Effector memory CD8-positive, alpha-beta T cell (primary cell): ENCODE measurements at places on chromosomes 4 and X.

DNA sequence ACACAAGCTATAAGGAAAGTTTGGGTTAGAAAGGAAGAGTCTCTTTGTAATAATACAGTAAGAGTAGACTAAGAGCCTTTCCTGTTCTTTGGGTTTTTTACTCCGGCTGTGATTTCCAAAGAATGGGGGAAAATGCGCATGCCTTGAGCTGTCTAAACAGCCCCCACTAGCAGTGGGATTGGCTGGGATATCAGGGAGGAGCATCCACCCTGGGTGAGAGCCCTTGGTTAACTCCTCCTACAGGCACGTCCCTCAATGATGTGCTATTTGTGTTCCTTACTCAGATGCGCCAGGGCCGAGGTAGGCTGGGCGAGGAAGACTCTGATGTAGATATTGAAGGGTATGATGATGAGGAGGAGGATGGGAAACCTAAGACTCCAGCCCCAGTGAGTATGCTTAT lies 74.0 kb upstream of the OGT start:
- no peak for DNase-seq

DNA sequence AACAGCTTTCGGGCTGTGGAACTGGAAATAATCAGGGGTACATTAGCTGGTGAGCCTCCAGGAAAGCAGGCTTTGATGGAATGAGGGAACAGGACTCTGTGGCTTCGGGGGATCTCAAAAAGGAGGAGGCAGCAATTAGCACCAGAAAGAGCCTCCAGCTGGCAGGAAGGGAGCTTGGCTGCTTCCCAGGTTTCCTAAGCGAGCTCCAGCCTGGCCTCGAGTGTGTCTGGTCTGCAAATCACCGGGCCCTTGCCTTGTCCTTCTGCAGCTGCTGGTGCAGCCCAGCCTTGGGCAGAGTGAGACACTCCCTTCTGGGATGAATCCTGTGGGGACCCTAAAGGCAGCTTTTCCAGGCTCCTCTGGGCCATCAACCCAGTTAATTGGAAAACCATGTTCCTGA lies 10.7 kb upstream of the PDHA1 start:
- no peak for DNase-seq

- no peak for DNase-seq
These were observed 195.0 kb upstream of the ANK2 start for GRCh38 chr4:112854420-112854819.

GRCh38 chr4:182434720-182435119 lies 191.5 kb downstream of the TENM3 start:
- DNase-seq: no peak

DNA sequence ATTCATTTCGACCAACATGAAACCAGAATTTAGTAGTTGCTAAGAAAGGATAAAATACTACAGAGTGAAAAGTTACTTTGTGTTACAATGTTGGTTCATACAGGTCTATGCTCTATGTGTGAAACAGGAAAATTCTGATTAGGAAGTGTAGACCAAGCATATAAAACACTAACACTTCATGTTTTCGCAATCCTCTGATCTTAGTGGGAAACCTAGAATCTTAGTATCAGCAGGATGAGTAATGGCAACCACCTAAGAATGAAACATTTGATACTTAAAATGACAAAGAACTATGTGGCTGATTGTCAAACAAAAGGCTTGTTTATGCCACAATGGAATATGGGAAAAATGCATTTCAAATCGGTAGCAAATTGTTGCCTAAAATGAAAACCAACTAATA lies 116.1 kb downstream of the AMMECR1 start:
- DNase-seq: no peak

DNA sequence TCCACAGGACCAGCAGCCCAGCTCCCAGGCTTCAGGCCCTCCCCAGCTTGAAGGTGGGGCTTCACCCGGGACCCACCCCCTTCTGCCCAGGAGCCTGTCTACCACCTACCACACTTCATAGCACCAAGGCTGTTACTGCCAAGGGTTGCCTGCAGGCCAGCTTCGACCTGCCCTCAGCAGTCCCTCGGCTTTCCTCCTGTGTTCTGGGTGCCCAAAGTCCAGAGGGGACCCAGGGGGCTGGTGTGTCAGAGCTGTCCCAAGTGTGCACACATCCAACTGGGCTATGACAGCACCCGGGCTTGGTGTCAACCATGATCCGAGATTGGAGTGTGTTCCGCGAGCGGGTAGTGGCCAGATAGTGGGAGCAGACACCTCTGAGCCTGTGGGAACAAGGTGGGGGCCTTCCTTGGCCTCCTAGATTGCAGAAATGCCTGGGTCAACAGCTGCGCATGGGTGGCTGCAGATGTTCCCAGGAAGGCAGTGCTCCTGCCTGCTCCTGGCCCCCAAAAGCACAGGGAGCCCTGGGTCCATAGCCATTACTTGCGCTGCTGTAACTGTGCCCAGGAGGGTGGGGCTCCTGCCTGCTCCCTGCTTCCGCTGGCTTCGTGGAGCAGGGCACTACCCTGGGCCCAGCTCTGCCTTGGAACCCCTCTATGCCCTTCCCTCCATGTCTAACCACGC lies 16.8 kb downstream of the SULT1B1 start:
- DNase-seq: no peak

GRCh38 chr4:7193030-7193958 lies 956 bp downstream of the SORCS2 start:
- DNase-seq: no peak

- DNase-seq: no peak
These were observed 36.7 kb downstream of the DIAPH2 start for GRCh38 chrX:96721354-96721753.
